Right ventricle myocardium inferior (tissue), 1 donor: ENCODE measurements at places on chromosomes 3 and 15.

DNA sequence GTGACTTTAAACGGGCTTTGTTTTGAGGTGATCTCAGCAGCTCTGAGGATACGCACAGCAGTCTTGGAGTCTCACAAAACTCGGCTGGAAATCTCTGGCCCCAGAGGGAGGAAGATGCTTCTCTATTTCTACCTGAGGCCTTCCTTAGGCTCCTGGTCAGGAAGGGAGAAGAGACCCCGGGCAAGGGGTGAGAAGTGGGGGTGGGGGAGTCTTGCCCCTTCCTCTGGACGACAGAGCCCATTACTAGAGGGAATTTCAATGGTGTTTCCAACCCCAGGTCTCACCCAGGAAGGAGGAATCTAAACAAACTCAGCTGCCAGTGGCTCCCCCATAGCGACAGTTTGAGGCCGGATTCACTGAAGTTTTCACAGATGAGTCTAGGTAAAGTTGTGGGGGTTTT lies 37.4 kb upstream of the PCSK6 start:
- DNase-seq = no peak

DNA sequence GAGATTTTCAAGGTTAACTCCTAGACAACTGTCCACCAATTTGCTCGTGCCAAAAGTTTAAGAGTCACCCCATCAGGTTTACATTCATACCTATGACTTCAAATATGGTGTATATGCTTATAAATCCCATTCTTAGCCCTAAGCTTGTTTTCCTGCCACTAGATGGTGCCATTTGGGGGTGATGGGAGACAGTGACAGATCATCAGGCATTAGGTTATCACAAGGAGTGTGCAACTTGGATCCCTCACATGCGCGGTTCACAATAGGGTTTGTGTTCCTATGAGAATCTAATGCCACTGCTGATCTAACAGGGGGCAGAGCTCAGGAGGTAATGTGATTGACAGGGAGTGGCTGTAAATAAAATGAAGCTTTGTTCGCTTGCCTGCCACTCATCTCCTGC lies 182.7 kb downstream of the CNTN6 start:
- DNase-seq = no peak

- no peak for DNase-seq
Measured at GRCh38 chr15:45637552-45638033, 2.8 kb downstream of the SQOR start.

GRCh38 chr15:79641841-79642240 lies 209.7 kb downstream of the MINAR1 start:
- no peak for DNase-seq

- no peak for DNase-seq
Measured at GRCh38 chr3:160260587-160261270, 35.5 kb downstream of the C3orf80 start.

DNA sequence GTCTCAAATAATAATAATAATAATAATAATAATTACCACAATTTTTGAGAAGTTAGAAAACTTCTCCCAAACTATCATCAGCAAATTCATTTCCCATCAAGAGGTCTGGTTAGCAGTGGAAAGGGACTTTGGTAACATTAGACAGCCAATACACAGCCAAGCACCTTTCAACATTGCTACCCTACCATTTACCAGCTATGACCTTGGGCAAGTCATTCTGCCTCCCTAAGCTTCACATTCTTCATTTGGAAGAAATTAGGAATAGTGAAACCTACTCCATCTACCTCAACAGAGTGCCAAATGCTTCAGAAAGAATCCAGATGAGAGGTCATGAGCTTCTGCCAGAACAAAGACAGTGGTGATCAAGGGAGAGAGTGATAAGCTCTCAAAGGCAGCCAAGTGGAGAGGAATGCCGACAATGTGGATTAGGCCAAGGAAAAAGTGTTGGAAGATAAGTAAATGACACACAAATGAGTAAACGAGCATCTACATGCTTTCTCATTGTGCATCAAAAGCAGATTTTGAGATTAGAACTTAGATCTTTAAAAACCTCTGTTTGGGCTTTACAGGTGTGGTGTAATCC lies 42.9 kb upstream of the LPP start:
- DNase-seq = no peak

- no peak for DNase-seq
Measured at GRCh38 chr3:152621006-152621868, 213.7 kb upstream of the P2RY1 start.

GRCh38 chr3:13655061-13655913 lies 106.4 kb downstream of the FBLN2 start:
- DNase-seq = peak; percentile 75

- no peak for DNase-seq
Measured at GRCh38 chr3:106945435-106945834, 431.8 kb upstream of the CCDC54 start.

- no peak for DNase-seq
Measured at GRCh38 chr3:145190761-145191160, 970.2 kb downstream of the PLOD2 start.

GRCh38 chr3:38397320-38397719 lies 50.7 kb downstream of the XYLB start:
- no peak for DNase-seq

- DNase-seq = no peak
Measured at GRCh38 chr15:42289166-42289565, 15.9 kb upstream of the TMEM87A start.

GRCh38 chr3:23442598-23443383 lies 239.7 kb downstream of the UBE2E2 start:
- no peak for DNase-seq

DNA sequence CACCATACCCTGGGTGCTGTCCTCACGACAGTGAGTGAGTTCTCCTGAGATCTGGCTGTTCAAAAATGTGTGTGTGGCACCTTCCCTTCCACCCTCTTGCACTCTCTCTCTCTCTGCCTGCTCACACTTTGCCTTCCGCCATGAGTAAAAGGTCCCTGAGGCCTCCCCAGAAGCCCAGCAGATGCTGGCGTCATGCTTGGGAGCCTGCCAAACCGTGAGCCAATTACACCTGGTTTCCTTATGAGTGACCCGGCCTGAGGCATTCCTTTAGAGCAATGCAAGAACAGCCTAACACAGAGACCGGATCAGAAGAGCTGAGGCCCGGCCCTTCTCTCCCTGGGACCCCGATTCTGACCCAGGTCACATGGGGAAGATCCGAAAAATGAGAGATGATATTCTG lies 15.4 kb downstream of the TMEM44 start:
- DNase-seq = no peak

DNA sequence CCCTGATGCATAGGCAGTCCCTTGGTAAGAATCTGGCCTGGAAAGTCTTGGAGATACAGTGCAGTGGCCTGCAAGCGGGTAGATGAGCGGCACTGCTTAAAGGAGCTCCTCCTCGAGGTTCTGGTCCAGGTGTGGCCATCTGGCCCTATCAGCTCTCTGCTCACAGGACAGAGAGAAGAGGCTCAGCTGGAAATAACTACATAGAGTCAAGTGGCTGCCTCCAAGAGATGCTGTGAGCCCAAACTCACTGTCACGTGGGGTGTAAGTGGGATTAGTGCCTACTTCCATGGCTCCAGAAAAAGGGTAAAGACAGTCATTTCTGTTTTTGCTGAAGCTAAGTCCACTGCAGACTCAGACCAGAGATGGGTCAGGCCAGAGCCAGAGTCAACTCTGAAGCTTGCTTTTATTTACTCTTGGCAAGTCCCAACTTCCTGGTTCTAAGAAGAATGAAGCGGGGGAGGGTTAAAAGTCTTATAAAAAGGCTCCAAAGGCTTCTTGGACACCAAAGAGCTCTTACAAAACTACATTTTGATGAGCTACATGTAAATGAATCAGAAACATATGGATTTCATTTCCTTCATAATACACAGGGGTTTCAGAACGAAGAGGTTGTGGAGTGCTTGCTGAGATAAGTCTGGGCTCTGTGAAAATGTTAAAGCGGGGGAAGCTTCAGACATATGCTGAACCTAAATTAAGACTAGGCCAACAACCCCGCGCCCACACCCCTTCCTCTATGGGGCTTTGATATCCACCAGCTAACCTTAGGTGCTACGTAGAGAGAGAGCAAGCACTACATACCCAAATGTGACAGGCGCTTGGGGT lies 77.1 kb downstream of the PDZRN3 start:
- no peak for DNase-seq

DNA sequence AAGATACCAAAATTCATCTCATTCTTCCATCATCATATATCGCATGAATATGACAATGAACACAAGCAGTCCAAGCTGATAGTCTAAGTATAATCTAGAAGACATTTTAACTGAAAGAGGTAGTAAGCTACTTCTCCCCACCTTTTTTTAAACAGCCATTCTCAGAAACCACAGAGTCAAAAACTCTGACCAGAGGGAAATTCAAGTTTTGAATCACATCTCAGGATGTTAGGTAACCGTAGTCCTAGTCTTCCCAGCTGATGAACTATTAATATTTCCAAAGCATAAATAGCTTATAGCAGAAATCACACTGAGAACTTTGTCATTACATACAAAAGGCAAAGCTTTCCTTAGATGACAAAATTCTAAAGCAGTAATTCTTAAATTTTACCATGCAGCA lies 25.8 kb downstream of the NPTN start:
- DNase-seq = no peak

GRCh38 chr15:62109437-62109836 lies 42.7 kb downstream of the C2CD4A start:
- no peak for DNase-seq

GRCh38 chr15:69457304-69458280 lies 5.0 kb downstream of the RPLP1 start:
- DNase-seq = no peak

- peak; percentile 60 for DNase-seq
Measured at GRCh38 chr15:38879909-38880471, 315.4 kb upstream of the RASGRP1 start.

- DNase-seq = no peak
Measured at GRCh38 chr15:78090422-78091063, 1.8 kb upstream of the SH2D7 start.

DNA sequence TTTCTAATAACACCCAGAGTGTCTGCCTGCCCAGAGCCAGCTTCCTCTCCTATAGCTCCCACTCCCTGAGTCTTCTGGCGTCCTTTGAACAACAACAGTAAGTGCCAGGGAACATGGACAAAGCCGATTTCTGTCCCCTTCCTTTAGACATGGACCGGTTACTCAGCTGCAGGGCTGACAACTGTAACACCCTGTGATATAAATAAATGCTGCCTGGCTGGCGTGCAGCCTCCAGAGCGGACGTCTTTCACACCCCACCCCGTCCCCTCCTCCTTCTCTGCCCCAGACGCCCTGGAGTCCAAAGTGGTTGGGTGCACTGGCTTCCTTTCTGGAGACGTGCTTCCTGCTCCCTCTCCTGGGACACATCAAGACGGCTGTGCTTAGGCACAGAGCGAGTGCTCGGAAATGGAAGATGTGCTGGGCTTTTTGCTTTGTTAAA lies 281.9 kb upstream of the LRRFIP2 start:
- DNase-seq = peak; percentile 85

DNA sequence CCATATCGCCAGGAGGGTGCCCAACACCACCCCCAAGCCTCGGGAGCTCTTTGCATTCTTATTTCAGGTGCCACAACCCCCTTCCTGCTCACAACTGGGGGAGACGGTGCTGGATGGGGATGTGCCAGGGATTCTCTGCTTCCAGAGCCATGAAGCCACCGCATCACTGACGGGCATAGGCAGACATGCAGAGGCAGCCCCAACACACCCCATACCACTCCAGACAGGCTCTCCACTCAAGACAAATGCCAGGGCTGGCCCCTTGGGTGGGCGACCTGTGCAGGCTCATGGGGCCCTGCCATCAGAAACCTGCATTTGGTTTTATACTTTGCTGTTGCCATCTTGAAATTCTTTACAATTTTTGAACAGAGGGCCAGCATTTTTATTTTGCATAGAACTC lies 27.0 kb upstream of the TRPM1 start:
- no peak for DNase-seq

DNA sequence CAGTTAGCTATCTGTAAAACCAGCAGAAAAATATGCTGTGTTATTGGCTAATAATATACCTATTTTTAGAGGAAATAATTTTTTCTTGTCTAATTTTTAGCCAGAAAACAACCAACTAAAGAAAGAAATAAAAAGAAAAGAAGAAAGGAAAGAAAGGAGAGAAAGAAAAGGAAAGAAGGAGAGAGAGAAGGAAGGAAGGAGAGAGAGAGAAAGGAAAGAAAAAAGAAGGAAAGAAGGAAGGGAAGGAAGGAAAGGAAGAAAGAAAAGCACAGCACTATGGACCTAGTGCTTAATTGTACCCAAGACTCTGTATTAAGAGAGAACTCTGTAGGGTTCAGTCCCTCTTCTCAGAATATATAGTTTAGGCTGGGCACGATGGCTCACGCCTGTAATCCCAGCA lies 3.3 kb upstream of the PAQR9 start:
- no peak for DNase-seq

DNA sequence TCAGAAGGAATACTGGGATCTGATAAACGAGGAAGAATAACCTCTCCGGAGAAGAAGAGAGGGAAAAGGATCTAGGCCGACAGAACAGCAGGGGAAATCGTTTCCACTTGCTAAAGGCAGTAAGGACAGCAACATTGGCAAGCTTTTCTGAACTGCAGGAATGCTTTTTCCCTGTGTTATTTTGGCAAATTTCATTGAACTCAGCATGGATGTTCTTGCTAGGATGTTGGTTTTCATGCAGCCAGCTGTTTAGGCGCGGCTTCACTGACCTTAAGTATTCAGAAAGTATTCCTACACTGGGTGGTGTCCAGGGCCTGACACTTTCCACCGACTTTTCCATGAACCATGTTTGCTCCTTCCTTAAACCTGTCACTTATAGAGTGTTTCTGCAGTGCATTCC lies 489.7 kb downstream of the CNTN3 start:
- no peak for DNase-seq

- DNase-seq = no peak
Measured at GRCh38 chr3:9430733-9431132, 33.3 kb downstream of the SETD5 start.

GRCh38 chr3:16477056-16477455 lies 36.4 kb downstream of the RFTN1 start:
- DNase-seq = no peak

GRCh38 chr3:20564966-20565365 lies 379.0 kb upstream of the SGO1 start:
- no peak for DNase-seq

GRCh38 chr3:57421336-57421735 lies 122.8 kb downstream of the DNAH12 start:
- no peak for DNase-seq

DNA sequence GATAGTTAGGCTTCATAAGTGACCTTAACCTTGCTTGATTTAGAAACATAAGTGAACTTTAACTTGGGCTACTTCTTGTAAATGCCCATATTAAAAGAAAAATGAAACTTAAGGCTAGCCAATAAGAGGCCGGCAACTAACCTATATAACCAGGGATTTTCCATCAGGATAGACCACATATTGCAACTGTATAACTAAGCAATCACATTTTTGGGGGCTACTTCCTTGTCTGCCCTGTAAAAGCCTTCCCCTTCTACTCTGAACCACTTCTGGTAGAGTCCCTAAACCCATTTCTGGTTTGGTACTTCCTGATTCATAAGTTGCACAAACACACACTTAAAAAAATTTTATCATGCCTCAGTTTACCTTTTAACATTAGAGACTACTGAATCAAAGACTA lies 150.9 kb upstream of the UBE2E2 start:
- DNase-seq = no peak

- DNase-seq = peak; percentile 82
Measured at GRCh38 chr15:68204776-68205557, at the start of gene CALML4. CALML4 (minus strand) TSS chr15:68205332; CDS start chr15:68205247, 85 bp downstream.
